ENCODE measurements at places on chromosomes 7 and 10.

DNA sequence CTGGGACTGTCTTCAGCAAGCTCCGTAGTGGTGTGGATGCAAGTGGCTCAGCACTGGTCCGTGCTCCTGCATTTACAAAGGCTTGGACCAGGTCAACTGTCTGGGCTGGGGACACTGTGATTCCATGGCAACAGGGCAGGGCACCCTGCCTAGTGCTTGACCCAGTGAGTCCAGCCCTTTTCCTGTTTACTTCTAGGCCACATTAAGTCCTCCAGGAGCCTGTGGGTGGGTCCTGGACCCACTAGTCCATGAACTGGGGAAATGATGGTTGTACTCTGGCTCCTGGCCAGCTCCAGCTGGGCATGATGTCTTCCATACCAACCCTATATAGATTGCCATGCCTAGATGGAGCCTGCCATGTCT, 152.0 kb downstream of the RPS24 start:
- no peak for DNase-seq

GRCh38 chr7:72493850-72494661, 81.9 kb upstream of the CALN1 start:
- peak; percentile 24 for DNase-seq

DNA sequence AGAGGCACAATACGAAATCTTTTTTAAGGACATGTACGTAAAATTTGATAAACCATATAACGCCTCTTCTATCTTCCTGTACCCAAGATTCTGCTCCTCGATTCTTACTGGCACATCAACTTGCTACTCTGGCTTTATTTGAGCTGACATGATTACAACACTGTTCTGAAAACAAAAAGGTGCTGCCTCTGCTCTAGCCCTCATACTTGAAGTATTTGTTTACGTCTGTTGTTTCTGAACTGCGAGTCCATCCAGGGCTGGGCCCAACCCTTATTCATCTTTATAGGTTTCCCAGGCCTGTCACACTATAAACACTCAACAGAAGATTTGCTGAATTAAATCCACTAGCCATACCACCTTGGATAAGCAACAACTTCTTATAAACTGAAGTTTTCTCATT, 96.2 kb upstream of the SVIL start:
- no peak for DNase-seq

DNA sequence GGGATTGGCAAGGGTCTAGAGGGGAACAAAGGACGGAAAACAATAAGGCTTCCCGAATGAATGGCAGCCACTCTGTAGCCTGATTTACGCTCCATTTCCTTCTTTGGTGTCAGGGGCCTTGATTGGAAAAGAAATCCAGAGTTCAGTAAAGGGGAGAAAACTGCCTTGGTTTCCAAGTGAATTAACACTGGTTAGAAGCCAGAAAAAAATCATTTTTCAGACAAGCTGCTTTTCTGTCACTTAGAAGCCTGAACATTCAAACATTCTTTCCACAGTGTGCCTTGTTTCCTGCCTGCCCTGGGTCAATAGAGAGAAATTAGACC, 283 bp upstream of the TRDMT1 start:
- no peak for DNase-seq

GRCh38 chr7:139570119-139570518, 46.6 kb downstream of the CLEC2L start:
- no peak for DNase-seq

GRCh38 chr7:29202651-29203069, 8.1 kb downstream of the CHN2 start:
- no peak for DNase-seq

GRCh38 chr10:55158633-55159032, 357.6 kb upstream of the PCDH15 start:
- DNase-seq, result no peak

GRCh38 chr10:96275685-96276418, 4.5 kb upstream of the BLNK start:
- DNase-seq, result no peak

DNA sequence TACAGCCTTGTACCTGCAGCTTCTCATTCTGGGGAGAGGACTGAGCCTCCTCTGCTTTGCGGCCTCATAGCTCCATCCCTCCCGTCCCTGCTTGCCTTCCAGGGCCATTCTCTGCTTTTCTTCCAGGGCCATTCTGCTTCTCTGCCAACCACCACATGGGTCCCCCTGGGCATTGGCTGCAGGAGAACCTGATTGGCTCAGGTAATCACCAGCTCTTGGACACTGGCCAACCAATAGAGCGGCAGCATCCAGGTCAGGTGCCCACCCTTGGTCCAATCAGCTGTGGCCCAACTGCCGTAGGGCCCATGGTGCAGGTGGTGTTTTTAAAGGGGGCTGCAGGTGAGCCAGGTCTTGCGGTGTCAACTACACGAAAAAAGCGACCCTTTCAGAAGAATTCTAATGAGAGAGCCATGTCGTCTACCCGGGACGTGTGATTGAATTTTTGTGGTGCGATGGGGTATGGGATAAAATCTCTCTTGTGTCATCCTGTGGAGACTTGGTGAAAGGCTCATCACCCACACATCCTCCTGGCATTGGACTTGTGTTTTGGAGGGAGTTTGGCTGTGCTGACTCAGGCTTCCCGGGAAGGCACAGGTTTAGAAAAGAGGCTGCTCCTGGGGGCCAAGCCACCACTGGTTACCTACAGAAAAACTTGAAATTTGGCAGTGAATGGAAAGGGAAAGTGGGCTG, 46.0 kb upstream of the PODXL start:
- DNase-seq, result no peak

GRCh38 chr10:100781145-100781665, 35.8 kb downstream of the PAX2 start:
- DNase-seq, result no peak

DNA sequence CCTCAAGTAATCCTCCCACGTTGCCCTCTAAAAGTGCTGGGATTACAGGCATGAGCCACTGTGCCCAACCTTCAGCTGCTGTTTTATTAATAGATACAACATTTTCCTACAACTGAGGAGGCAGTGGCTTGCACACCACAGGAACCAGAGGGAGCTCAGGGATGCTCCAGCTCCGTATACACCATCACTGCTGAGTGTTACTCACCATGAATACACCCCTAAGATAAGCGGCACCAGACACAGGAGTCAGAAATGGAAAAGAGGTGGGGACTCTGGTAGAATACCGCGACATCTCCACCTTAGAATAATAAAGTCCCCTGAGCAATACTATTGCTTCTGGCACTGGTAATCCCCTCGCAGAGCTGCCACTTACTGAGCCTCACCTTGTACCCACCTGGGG, 68.7 kb upstream of the PDLIM1 start:
- DNase-seq, result no peak

- DNase-seq, result no peak
Measured at GRCh38 chr10:114953047-114953446, 15.1 kb downstream of the TRUB1 start.

- no peak for DNase-seq
Measured at GRCh38 chr10:49395741-49396665, at the start of gene DRGX. DRGX (minus strand) TSS chr10:49396089; CDS start chr10:49395440, 649 bp downstream.

DNA sequence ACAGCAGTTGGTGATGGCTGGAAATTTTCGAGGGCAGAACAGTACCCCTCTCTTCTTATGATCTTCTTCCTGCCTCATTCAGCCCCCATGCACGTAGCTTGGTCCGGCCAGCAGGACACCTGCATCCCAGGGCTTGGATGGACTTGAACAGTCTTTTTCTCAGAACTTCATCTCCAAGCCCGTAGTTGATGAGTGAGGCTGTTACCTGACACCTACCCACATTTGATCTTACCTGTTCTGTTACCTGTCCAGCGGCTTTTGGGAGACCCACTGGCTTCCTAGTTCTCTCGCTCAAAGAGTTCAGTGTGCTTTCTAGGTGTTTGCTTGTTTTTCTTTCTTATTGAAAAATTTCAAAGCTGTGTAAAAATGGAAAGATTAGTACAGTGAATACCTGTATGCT, 212.2 kb downstream of the CUX1 start:
- DNase-seq, result no peak

DNA sequence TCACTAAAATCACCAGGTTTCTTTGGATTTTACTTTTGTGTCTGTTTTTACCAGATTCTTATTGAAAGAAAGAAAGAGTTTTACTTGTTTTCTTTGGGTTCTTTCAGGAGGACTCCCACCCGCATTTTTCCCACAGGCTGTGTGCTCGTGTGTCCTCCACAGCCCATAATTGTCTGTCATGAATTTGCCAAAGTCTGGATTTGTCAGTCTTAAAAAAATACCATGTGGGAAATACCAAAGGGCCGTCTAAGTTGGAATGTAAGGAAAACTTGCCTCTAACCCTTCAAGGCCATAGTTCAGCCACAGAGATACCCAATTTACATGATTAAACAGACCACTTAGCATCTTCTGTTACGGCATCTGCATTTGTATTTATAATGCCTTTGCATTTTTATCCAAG, 41.3 kb upstream of the INHBA start:
- DNase-seq, result no peak

DNA sequence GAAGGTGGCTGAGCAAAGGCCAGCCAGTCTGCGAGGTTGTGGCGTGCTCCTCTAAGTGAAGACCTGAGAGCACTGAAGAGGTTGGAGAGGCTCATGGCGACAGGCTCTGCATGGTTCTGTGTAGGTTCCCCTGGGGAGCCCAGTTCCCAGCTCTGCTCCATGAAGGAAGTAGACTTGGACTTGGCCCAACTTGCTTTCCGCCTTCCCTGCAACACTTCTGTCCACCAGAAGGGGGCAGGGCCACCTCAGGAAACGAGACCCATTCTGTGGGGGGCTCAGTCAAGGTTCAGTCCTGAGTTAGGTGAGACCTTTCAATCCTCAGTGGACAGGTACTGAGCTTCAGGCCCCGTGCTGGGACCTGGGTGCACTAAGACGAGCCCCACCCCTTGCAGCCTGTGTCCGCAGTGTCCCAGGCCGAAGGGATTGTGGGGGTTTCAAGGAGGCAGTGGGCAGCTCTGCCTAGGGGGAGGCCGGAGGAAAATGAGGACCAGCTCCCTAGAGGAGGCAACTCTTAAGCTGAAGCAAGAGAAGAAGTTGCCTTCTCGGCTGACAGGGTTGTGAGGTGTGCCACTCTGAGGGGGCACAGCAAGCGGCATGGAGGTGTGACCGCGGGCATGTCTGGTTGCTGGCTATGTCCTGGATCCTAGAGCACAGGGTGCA, 15.0 kb upstream of the PCBD1 start:
- DNase-seq, result no peak

GRCh38 chr7:94433224-94433623, 38.5 kb downstream of the COL1A2 start:
- no peak for DNase-seq

DNA sequence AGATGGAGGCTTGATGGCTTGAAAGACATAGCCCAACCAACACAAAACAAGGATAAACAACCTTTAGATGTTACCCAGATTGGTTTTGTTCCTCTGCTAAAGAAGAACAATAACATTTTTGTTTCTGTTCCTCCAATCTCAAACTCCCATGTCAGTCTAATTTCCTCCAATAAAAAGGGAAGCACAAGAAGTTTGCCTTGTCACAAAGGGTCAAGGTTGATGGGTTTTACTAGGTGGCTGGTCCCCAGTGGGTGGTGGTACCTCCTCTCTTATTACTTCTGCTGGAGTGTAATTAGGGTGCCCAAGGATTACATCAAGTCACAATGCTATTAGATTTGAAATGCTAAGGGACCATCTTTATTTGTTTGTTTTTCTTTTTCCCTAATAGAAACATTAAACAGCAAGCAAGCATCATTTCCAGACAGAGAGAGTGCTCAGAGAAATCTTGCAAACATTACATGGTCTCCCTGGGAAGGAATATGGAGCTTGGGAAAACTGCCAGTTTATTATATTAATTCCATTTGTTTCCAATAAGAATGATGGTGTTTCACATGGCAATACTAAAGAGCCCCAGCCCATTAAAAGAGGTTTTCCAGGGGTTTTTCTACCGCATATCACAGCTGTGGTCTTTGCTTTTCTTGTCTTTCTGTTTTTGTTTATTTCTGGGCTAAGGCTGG, 78.3 kb upstream of the AOAH start:
- DNase-seq, result no peak

- DNase-seq, result no peak
Measured at GRCh38 chr10:4246881-4247358, 461.9 kb upstream of the KLF6 start.

- no peak for DNase-seq
Measured at GRCh38 chr10:48801001-48801421, 116.3 kb downstream of the WDFY4 start.

DNA sequence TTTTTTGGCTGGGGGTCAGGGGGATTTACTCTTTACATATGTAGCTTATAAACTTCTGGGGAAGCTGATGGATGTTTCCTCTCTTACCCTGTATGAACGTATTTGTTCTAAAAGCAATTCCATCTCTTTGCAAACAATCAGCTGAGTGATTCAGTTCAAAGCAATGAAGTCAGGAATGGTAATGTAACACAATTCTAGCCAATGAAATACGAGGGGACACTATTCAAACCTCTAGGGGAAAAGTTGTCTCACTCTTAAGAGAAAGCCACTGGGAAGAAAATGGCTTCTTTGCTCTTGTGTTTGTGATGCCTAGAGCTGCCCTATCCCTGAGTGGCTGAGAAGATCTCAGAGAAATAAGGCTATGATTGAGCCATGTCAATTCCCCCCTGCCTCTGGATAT, 134.8 kb upstream of the SEMA3C start:
- DNase-seq, result no peak

- DNase-seq, result no peak
Measured at GRCh38 chr7:100353685-100354330, 4.1 kb upstream of the PILRB start.

DNA sequence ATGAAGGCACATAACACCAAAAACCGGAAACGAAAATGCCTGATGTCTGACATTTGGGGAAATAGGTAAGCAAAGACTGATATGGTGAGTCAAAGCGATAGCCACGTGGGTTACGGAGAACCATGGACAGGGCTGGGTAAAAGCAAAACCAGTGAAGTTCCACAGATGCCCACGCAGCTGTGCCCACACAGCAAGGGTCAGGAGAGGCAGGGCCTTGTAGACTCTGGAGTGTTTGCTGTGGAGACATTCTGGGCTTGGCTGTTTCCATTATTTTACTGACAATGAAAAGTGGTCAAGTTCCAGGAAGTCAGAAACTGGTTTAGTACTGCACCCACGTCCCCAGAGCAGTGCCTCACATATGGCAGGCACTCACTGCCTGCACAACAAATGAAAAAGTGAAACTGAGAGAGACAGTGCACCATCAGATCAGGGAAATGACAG, 148.7 kb downstream of the ZMYND11 start:
- no peak for DNase-seq

GRCh38 chr7:20323595-20323994, 7.1 kb upstream of the ITGB8 start:
- no peak for DNase-seq

- DNase-seq, result no peak
Measured at GRCh38 chr10:19966751-19967150, 150.5 kb downstream of the PLXDC2 start.

Measured in CMK (cell line).